ENCODE measurements at places on chromosomes 1 and 21.

GRCh38 chr1:63729227-63729620, 44.6 kb upstream of the ROR1 start:
- DNase-seq, result no peak

DNA sequence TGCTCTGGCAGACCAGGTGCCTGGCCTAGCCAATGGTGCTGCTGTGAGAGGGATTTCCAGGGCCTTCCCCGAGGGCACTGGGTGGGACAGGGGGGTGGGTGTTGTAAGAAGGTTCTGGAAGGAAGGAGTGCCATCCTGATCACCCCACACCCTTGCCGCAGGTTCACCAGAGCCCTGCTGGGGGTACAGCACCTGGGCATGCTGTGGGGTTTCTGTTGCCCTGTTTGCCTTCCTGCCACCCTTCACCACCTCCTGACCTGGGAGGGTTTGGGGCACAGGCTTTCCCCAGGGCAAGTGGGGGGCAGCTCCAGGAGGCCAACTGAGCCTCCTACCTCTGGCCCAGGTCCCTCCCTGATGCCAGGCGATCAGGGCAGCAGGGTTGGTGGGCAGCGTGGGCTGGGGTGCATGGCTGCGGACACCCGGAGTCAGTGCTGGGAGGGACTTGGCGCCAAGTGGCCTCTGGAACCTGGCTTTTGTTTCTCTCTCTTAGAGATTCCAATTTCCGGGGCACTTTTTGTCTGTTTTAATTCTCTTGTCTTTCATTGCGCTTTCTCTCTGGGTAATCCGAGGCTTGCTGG, 318.8 kb downstream of the PTPRU start:
- DNase-seq, result no peak

- DNase-seq, result no peak
These were observed 13.2 kb downstream of the RC3H1 start for GRCh38 chr1:174008979-174009378.

- no peak for DNase-seq
These were observed 327.2 kb downstream of the PTPRU start for GRCh38 chr1:29563571-29563970.

All from Karpas-422 (cell line).